ENCODE measurements at places on chromosomes 4 and X.
A peak's percentile ranks its signal among the peaks of the same experiment; 100 is the strongest.

GRCh38 chr4:15914736-15915135 is 23.8 kb downstream of the FGFBP1 start:
- DNase-seq = no peak

GRCh38 chr4:77586951-77587383 is 18.7 kb upstream of the CXCL13 start:
- no peak for DNase-seq

GRCh38 chrX:119251386-119251785 is 15.3 kb downstream of the PGRMC1 start:
- DNase-seq = no peak

DNA sequence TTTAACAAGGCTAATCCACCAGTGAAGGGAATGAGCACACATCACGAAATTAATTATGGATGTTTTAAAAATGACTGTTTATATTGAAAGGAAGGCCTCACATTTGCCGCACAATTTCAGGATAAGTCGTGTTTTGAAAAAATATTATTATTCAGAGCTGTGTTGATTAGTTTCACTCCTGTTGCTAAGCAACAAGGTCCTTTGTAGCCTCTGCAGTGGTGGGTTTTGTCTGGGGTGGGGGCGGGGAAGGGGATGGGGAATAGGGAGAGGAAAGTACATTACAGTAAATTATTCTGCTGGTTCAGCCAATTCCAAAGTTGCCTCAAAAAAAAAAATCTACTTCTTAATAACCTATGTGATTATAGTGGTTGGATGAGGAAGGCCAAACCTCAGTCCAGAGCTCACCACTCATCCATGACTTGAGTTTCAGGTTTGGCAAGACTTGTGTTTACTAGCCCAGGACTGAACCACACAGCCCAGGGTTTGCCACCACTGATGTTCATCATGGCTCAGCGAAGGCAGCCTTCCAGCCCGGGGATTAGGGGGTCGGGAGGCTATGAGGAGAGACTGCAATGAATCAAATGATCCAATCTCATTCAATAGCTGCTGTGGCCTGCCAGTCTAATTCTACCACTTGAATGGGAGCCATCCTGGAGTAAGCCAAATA is 162.5 kb upstream of the ATP6AP2 start:
- DNase-seq = no peak

DNA sequence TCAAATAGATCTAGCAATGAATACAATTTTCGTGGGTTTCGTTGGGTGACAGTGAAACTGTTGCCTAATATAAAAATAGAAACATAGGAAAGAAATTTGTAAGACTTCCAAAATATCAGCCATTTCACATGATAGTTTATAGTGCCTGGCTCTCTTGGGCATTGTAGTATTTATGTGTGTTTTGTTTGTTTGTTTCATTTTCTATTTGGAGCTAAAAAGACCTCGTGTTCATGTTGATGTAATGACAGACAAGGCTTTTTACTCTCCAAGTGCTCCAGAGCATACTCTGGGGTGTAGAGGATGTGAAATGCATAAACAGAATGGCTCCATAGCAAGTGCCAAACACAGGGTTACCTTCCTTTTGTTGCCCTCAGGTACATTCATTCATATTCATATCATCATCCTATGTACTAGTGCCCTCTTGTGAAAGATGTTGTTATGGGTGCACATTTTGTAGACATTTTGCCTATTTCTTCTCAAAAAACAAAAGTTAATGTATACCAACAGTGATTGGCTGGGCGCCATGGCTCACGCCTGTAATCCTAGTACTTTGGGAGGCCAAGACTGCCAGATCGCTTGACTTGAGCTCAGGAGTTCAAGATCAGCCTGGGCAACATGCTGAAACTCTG is 100.7 kb upstream of the AMOT start:
- DNase-seq = no peak

- no peak for DNase-seq
These were observed 48.3 kb upstream of the CD99 start for GRCh38 chrX:2642791-2643190.

- DNase-seq = peak; percentile 27
These were observed 752 bp downstream of the SEPTIN11 start for GRCh38 chr4:76950052-76950955.

DNA sequence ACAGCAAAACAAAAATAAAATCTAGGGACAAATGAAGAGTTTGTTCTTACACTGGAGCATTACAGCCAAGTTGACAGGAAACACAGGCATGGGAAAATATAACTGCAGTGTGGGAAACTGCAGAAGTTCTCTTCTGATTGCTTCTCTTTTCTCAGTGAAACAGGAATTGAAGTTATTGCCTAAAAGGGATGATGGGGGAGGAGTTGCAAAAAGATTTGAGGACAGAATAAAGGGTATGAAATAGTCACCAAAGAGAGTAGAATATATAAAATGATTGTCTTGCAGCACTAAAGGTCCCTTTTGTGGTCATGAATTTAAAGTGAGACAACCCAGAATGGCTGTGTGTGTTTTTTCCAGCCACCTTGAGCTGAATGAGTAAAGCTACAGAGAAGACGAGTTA is 103.7 kb downstream of the JADE1 start:
- DNase-seq = no peak

- DNase-seq = no peak
These were observed 67.7 kb upstream of the FAM9A start for GRCh38 chrX:8868906-8869305.

- DNase-seq = no peak
These were observed 46.8 kb downstream of the TMEM165 start for GRCh38 chr4:55442541-55442940.

GRCh38 chr4:148437439-148437838 is 4.8 kb downstream of the NR3C2 start:
- DNase-seq = no peak

- DNase-seq = no peak
These were observed 64.8 kb downstream of the TSC22D3 start for GRCh38 chrX:107710617-107711391.

- DNase-seq = no peak
These were observed 107.2 kb downstream of the CEP135 start for GRCh38 chr4:56055991-56056390.

DNA sequence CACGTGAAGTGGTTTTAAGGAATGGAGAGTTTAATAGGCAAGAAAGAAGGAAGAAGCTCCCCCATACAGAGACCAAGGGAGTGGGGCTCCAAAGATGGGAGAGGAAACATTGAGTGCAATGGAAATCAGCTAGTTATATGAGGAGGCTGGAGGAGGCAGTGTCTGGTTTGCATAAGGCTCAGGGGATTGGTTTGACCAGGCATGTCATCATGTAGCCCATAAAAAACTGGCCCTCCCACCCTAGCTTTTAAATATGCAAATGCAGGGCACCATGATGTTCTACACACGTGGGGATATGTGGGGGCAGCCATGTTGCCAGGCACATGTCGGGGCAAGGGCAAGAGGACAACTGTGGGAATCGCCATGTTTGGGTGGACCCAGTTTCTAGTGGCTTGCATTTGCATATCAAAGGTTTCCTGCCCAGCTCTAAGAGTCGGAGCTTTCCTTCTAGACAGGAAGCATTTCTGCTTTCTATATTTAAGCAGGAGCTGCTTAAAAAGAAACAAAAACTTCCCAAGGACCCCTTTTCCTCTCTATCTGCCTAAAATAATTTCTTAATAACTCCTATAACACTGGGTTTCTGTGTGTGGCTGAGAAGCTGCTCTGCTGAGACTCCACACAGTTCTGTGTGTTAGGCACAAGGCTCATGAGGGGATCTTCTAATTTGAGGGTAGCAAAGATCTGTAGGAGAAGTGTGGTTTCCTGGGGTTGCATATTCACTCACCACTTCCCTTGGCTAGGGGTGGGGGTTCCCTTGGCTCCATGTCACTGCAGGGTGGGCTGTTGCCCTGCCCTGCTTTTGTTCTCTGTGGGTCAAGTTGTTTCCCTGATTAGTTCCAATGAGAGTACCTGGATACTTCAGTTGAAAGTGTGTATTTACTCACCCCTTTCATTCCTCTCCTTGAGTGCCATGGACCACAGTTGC is 113.5 kb downstream of the VSIG4 start:
- peak; percentile 18 for DNase-seq

DNA sequence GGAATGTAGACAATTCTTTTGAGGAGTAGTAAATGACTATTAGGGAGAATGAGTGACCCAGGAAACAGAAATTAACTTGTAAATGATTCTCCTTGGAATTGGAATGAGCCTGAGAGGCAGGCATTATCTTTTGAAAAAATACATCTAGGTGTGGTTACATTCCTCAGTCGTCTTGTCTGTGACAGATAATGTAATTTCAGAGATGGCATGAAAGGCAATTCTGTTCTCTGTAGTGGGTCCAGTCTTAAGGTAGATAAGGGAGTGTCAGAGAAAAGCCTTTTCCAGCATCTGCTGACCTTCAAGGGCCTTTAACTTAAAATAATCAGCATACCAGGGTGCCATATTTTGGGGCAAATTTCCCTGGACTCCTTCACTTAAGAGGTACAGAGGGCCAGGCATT is 35.1 kb downstream of the HERC6 start:
- no peak for DNase-seq

DNA sequence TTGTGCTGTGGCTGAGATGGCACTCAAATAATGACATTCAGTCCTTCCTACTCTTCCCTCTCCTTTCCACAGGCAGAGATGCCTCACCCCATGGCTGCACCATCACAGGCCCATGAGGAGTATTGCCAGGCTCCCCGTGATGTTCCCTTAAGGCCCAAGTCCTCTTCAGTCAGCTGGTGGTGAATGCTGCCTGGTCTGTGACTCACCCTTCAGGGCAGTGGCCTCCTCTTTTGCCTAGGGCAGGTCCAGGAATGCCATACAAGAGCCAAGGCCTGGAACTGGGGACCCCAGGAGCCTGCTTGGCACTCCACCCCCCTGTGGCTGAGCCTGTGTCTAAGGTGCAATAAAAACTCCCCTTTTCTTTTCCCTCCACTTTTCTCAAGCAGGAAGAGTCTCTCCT is 144.2 kb upstream of the GEMIN8 start:
- no peak for DNase-seq

DNA sequence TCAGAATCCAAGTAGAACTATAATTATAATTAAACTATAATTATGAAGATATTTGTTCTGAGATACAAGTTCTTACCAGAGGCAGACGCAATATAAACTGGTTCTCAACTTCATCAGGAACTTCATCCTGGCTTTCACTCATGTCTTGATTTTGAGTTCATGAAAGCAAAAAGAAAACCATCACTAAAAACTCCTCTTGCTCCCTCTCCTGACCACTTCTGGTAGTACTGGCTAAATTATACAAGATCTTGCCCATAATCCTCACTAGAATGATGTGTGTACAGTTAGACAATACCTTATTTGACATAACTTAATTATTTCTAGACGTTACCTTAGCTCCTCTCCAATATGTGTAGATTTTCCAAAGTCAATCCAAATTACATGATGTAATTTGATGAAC is 3.7 kb downstream of the TAF7L start:
- no peak for DNase-seq

DNA sequence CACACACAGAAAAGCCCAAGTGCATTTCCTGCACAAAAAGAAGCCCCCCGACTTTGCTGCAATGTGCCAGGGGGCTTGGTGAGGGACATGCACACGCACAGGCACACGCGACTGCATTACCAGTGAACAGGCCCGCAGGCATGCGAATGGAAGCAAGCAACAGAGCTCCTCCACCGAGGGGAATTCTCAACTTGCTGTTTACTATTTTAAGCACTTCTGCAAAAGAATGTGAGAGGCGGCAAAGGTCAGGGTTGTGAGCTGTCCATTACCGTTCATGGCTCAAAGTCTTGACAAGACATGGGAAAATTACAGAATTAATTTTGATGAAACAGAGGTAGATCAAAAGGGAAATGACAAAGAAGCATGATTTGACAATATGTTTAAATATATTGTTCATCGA is 342.5 kb upstream of the NOCT start:
- no peak for DNase-seq
